ENCODE measurements at places on chromosomes 7 and 10. TPM values are rescaled to one million over a fixed set of nuclear protein-coding genes. Genes with fewer than 3 reads are reported as not detected.
A peak's percentile ranks its signal among the peaks of the same experiment; 100 is the strongest.

SPOCK2 gene
- total RNA-seq = 3.9 TPM

SORCS1 gene
- 3.3 TPM for total RNA-seq

DNA sequence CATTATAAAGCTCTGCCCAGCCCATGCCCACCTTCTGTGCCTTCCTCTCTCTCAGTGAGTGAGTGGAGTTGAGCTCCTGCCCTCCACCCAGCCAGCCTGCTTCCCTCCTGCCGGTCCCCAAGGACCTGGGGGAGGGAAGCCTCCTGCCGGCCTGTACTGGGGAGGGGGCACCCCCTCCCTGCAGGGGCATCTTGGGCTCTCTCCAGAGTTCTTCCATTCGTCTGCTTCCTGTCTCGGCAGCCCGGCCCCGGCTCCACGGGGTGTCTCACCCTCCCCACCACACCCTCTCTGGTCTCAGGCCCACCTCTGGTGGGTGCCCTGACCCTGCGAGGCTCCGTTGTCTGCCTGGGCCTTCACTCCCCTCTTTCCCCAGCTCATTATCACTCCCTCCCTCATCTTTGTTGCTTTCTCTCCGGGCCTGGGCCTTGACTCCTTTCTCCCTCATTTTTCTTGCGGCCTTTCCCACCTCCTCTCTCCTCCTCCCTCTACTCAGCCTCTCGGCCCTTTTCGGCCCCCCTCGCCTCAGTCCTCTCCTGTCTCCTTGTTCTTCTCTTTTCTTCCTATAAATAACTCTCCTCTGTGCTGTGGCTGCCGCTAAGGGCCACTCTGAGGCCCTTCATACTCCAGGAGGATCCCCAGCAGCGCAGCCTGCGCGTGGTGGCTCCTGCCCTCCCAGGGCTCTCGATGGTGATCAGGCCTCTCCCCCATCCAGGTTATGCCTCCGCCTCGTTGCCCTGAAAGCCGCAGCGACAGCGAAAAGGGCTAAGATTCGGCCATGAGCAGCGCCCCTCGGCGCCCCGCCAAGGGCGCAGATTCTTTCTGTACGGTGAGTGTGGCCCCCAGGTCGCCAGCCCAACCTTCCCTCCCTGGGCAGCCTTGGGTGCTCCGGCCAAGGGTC, 2.1 kb downstream of the SLC4A2 start:
- DNase-seq = no peak
- H3K27ac ChIP-seq = peak overlapping the region; percentile 81
- H3K4me3 ChIP-seq = peak overlapping the region; percentile 86
- H3K4me1 ChIP-seq = peaks cover 24% of the 10 kb centered on the region
- H3K27me3 ChIP-seq = no peaks in the 10 kb centered on the region

DNA sequence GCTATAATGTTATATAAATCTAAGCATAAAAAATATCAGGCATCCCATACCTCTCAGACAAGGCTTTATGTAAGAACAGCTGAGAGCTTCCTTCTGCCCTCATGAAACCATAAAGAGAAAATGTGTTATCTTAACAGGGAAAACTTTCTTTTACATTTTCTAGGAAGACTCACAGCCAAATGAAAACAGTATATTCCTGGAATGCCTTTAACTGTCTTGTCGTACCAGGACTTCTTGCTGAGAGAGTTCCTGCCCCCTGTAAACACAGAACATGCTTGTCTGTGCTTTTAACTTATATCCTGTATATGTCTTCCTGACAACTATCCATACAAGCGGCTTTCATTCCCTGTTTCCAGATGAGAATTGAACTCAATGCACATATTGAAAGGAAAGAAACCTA, 64.8 kb upstream of the AHR start:
- DNase-seq = no peak
- no peak overlapping the region for H3K27ac ChIP-seq
- H3K27me3 ChIP-seq = no peaks in the 10 kb centered on the region

- no peaks in the 10 kb centered on the region for H3K36me3 ChIP-seq
- peak overlapping the region; percentile 87 for H3K4me3 ChIP-seq
- H3K27me3 ChIP-seq = no peaks in the 10 kb centered on the region
Observed at GRCh38 chr7:87218796-87219544, 562 bp downstream of the TMEM243 start.

GRCh38 chr7:101624246-101625001, 4.7 kb downstream of the MYL10 start:
- peaks cover 2% of the 10 kb centered on the region for H3K27me3 ChIP-seq
- DNase-seq = no peak
- no peaks in the 10 kb centered on the region for H3K4me1 ChIP-seq
- H3K4me3 ChIP-seq = no peak overlapping the region
- H3K36me3 ChIP-seq = no peaks in the 10 kb centered on the region

DNA sequence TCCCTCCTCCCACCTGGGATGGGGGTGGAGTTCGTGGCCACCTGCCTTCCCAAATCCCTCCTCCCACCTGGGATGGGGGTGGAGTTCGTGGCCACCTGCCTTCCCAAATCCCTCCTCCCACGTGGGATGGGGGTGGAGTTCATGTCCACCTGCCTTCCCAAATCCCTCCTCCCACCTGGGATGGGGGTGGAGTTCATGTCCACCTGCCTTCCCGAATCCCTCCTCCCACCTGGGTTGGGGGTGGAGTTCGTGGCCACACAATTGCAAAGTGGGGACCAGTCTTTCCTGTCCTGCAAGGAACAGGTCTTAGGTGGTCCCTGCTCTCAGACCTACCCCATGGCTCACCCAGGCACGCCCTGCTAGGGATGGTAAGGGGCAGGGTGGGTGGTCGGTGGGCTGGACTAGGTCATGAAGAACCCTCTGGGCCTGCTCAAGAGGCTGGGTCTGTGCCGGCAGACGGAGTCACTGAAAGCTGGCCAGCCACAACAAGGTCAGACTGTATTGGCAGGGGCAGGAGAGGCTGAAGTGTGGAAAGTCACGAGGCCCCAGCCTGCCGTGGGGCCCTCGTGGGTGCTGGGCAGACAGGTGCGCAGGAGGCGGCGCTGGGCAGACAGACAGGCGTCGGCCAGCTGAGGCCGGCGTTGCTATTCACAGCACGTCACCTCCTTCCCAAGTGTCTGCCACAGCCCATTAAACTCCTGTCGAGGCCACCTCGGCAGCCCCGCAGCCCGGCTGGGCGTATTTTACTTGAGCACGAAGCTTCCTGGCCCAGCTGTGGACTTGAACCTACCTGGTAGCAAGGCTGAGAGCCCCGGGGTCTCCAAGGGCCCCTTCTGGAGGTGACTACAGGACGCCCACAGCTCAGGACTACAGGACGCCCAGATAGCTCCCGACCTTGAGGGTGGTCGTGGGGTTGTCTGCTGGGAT, 4.1 kb downstream of the KNDC1 start:
- peaks cover 31% of the 10 kb centered on the region for H3K27me3 ChIP-seq
- peaks cover 4% of the 10 kb centered on the region for H3K4me1 ChIP-seq
- no peak overlapping the region for H3K27ac ChIP-seq

GRCh38 chr10:34135515-34135914, 679.6 kb downstream of the PARD3 start:
- no peak overlapping the region for H3K27ac ChIP-seq
- no peaks in the 10 kb centered on the region for H3K36me3 ChIP-seq
- no peak overlapping the region for H3K4me3 ChIP-seq

- H3K27me3 ChIP-seq = peaks cover 7% of the 10 kb centered on the region
- H3K27ac ChIP-seq = no peak overlapping the region
- peak overlapping the region; percentile 38 for H3K4me3 ChIP-seq
- H3K4me1 ChIP-seq = no peaks in the 10 kb centered on the region
- no peak for DNase-seq
Observed at GRCh38 chr7:157684157-157684908, 347.5 kb downstream of the DNAJB6 start.

DNA sequence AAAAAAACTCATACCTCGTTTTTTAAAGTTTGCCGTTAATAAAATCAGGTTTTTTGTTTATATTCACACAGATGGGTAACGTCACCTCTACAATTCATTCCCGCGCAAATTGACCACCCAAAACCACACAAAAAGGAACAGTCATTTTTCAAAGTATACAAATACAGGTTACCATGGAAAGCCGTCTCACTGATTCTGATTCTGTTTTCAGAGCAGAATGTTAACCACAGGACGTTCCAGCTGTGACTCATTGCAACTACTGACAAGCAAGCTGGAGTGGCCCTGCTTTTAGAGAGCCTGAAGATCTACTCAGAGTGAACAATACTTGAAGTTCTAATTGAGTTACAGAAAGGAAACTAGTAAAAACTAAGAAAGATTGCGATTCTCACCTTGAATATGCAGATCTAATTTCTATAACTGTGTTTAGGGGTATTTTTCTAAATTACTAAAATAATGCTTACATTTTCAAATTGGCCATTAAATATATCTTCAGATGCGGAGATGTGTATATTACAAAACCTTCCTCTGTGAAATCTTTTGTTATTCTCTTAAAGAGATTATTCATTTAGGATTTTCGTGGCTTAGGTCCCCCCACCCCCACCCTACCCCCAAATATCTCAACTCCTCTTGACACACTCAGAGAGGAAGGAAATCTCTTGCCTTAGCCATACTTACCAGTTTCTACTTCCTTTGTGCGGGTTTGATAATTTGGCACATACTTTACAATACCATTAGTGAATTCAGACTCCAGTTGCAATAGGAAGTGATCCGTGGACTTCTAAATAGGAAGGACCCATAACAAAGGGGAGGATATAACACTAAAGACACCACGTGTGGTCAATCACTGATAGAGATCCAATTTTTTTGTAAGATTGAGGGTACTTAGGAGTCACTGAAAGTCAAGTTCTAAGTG, 106.0 kb downstream of the CUBN start:
- no peak overlapping the region for H3K4me3 ChIP-seq
- peak overlapping the region; percentile 59 for H3K27ac ChIP-seq
- H3K36me3 ChIP-seq = no peaks in the 10 kb centered on the region
- H3K4me1 ChIP-seq = no peaks in the 10 kb centered on the region

GRCh38 chr7:70416986-70417655, 714.8 kb upstream of the GALNT17 start:
- DNase-seq = no peak
- no peak overlapping the region for H3K27ac ChIP-seq
- no peak overlapping the region for H3K4me3 ChIP-seq
